ENCODE measurements at places on chromosomes 3 and 15.

- no peak for DNase-seq
Observed at GRCh38 chr15:75360856-75361255, 7.6 kb downstream of the MAN2C1 start.

DNA sequence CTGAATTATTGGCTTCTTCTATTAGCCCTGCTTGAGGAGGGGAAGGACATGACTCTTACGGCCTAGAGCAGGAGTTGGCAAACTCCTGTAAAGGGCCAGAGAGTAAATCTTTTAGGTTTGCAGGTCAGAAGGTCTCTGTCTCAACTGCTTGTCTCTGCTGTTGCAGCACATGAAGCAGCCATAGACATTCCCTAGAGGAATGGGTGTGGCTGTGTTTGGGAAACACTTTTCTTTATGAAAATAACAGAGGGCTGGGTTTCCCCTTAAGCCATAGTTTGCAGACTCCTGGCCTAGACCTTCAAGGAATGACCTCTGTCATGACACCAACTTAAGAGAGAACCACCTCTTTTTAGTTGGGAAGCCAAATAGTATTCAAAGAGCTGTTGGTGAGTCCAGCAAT is 10.3 kb downstream of the TRAK1 start:
- no peak for DNase-seq

DNA sequence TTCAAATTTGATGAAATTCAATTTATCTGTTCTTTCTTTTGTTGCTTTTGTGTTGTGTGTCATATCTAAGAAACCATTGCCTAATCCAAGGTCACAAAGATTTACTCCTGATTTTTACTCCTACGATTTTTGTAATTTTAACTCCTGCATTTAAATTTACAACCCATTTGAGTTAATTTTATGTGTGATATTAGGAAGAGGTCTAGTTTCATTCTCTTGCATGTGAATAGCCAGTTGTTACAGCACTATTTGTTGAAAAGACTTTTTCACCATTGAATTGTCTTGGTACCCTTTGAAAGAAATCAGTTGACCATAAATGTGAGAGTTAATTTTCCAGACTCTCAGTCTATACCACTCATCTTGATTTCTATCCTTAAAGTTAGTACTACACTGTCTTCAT is 23.9 kb downstream of the CRTAP start:
- DNase-seq = no peak

- no peak for DNase-seq
Observed at GRCh38 chr3:141686466-141687291, 51.4 kb upstream of the RNF7 start.

DNA sequence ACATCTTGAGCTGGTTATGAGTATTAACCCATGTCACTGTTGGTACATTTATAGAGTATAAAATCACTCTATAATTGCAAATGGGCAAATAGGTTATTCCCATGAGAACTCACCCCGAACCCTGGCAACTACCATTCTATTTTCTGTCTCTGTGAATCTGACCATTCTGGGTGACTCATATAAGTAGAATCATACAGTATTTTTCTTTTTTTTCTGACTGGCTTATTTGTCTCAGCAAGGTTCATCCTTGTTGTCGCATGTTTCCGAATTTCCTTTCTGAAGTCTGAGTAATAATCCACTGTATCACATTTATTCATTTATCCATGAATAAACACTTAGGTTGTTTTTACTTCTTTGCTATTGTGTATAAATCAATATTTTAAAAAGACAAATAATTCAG is 59.9 kb upstream of the CHRM5 start:
- DNase-seq = no peak

- no peak for DNase-seq
Observed at GRCh38 chr3:196339493-196340254, 1.5 kb upstream of the TM4SF19 start.

GRCh38 chr15:68429691-68430470 is 2.1 kb downstream of the ITGA11 start:
- DNase-seq = no peak

- DNase-seq = no peak
Observed at GRCh38 chr15:36495456-36495991, 83.9 kb upstream of the CDIN1 start.

GRCh38 chr3:102170545-102170944 is 264.3 kb upstream of the ZPLD1 start:
- no peak for DNase-seq

DNA sequence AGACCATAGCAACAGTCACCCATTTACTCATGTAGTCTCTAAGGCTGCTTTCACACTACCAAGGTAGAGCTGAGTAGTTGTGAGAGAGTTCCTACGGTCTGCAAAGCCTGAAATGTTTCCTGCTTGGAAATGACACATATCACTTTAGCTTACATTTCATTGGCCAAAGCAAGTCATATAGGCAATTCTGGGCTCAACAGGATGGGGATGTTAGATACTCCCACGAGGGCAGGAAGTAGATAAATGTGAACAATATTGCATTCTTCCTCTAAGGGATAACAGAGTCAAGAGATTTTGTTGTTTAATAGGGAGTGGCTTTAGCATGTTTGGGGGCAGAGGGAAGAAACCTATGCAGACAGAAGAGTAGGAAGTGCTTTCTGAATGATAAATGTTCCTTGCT is 355.6 kb upstream of the THRB start:
- no peak for DNase-seq

DNA sequence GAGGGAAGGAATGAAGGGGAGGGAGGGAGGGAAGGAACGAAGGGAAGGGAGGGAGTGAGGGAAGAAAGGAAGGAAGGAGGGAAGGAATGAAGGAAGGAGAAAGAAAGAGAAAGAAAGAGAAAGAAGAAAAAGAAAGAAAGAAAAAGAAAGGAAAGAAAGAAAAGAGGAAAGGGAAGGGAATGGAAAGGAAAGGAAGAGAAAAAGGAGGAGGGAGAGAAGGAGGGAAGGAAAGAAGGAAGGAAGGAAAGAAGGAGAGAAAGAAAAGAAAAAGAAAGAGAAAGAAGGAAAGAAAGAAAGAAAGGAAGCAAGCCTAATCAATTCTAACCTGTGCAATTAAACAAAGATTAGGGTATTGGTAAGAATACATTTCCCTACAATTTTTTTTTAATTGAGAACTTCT is 238.6 kb downstream of the PYDC2 start:
- DNase-seq = no peak

GRCh38 chr15:98035577-98036010 is 75.1 kb downstream of the ARRDC4 start:
- no peak for DNase-seq
